EH (cell line): ENCODE measurements at places on chromosomes 1 and 21.
A peak's percentile ranks its signal among the peaks of the same experiment; 100 is the strongest.

- no peak for DNase-seq
These were observed 487.4 kb upstream of the DEPDC1 start for GRCh38 chr1:68984289-68984688.

- DNase-seq, result no peak
These were observed 31.2 kb upstream of the GPR153 start for GRCh38 chr1:6292102-6292501.

GRCh38 chr21:45531393-45532215, 10.6 kb downstream of the SLC19A1 start:
- DNase-seq, result no peak

- no peak for DNase-seq
These were observed 16.6 kb upstream of the ZRANB2 start for GRCh38 chr1:71097428-71097827.

DNA sequence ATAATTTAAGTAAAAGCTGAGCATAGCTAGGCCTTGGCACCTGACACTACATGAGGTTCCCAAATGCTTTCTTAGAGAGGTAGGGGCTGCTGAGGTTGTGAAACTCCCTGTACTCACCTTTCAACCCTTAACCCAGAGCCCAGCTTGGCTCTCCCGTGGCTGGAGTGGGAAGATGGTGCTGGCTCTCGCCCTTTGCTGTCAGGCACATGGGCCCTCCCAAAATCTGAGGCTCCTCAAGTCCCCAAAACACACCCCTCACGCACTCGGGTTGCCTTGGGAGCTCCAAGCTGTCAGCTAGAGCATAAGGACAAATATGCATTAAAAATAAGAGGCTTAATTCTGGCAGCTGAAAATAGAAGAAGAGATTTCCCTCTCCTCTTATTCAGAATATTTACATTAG, 46.7 kb upstream of the PLPPR4 start:
- DNase-seq, result no peak

GRCh38 chr1:210726621-210727020, 397.9 kb downstream of the HHAT start:
- DNase-seq, result peak; percentile 44

DNA sequence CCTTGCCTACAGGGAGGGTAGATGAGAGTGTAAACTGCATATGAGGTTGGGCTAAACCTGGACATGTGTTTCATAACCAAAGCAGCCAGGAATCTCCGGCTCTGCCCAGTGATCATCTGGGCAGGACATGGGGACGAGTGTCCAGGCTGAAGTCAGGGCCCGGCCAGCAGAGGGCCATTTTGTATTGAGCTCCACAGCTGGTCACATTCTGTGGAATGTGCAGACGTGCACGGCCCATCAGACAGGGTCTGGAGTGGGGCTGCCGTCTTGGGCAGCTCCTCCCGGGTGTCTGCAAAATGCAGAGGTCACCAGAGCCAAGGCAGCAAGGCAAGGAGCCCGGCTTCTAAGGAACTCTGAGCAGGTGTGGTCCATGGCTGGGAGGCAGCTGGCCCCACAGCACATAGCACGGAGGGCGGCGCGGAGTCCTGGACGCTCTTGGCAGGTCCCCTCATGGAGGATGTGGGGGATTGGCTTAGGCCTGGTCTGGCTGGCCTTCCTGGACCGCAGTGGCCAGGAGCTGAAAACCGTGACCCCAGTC, 6.2 kb downstream of the LRRC3 start:
- DNase-seq, result no peak
